Thoracic aorta endothelial cell (primary cell): ENCODE measurements at places on chromosomes 5 and 9. TPM values are rescaled to one million over a fixed set of nuclear protein-coding genes. Genes with fewer than 3 reads are reported as not detected.

FOXD4L6 gene
- not detected in 2 replicates for total RNA-seq

IFNA2 gene
- total RNA-seq: not detected in 2 replicates

MORN5 gene
- total RNA-seq: not detected in 2 replicates

BAAT gene
- total RNA-seq: under 0.01 and 0.07 TPM in 2 replicates

C7 gene
- 1.7 TPM in 1 of 2 replicates, not detected in the other for total RNA-seq

ANKRD31 gene
- total RNA-seq: under 0.01 and 0.07 TPM in 2 replicates

MZB1 gene
- total RNA-seq: 0.07 TPM in 1 of 2 replicates, not detected in the other

QRFP gene
- not detected in 2 replicates for total RNA-seq

AGXT2 gene
- total RNA-seq: not detected in 2 replicates

DMRT2 gene
- total RNA-seq: not detected in 2 replicates

SPACA9 gene
- 2.0 TPM in 2 replicates for total RNA-seq

TOR2A gene
- 9.2 and 10.1 TPM in 2 replicates for total RNA-seq

ADAMTS16 gene
- total RNA-seq: not detected in 2 replicates

FOXI1 gene
- total RNA-seq: not detected in 2 replicates

LCN2 gene
- not detected in 2 replicates for total RNA-seq

SLCO6A1 gene
- total RNA-seq: not detected in 2 replicates

ZNF608 gene
- total RNA-seq: 14.6 and 21.0 TPM in 2 replicates

LVRN gene
- 0.07 and 0.13 TPM in 2 replicates for total RNA-seq
